ENCODE measurements at places on chromosomes 11 and 22.

- DNase-seq, result no peak
Measured at GRCh38 chr11:62435846-62436660, 17.2 kb downstream of the SCGB1A1 start.

DNA sequence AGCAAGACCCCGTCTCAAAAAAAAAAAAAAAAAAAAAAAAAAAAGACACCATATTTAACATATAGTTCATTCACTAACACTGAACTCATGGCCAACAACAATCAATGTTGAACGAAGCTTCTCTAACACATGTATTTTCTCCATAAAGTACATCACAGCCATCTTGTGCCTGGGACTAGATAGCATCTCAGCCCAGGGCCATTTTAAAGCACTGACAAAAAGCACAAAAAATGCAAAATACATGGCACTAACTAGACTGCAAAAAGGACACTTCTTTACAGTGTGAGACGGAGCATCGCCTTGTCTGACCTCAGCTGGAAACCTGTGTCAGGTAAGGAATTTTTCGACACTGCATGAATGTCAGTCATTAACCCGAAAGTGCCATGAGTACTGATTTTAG lies 23.3 kb downstream of the KIAA0930 start:
- DNase-seq, result no peak

GRCh38 chr11:119936426-119936825 lies 201.5 kb downstream of the TRIM29 start:
- no peak for DNase-seq

DNA sequence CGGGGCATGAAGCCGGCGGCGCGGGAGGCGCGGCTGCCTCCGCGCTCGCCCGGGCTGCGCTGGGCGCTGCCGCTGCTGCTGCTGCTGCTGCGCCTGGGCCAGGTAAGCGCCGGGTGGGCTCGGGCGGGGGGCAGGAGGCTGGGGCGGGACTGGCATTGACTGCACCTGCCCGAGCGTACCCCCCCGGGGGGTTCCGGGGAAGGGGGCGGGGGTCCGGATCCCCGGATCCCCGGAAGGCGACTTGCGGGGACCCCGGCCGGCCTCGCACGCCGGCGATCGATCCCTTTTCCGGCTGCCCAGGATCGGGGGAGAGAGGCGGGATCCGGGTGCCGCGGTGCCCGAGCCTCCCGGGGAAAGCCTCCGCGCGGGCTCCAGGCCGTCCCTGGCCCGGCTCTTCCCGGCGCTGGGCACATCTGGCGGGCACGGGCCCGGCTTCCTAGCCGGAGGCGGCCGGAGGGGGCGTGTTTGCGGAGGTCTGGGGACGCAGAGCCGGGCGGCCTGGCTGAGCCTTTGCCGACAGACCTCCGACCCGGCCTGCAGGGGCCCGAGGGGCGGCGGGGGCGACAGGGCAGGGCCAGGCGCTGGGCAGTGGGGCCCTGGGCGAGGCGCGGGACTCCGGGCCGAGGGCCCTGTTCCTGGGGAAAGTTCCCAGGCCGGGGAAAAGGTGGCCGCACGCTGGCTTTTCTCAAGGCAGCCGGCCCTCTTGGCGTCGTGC lies 705 bp downstream of the PTPRJ start:
- no peak for DNase-seq

DNA sequence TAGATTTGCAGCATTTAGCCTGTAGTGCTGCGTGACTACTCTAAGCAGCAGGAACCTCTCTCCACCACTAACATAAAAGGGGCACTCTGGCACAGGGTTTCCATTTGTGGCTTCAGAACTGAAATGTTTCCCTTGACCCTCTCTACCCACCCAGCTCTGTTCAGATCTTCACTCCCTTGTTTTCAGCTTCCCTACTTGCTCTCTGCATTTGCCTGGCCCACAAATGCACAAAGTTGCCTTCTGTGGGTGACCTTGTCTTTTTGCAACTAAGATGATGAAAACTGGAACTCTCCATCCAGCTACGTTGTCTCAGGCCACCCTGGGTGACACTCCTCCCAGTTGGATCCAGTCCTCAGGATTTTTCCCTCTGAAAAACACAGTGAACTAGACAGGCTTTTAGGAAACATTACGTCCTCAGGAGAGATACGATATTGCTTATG lies 19.8 kb upstream of the PSMA1 start:
- DNase-seq, result no peak

GRCh38 chr11:32396331-32396730 lies 39.0 kb downstream of the WT1 start:
- no peak for DNase-seq

- no peak for DNase-seq
Measured at GRCh38 chr11:132920451-132921096, 611.7 kb downstream of the OPCML start.

Measured in iris pigment epithelial cell (primary cell).